ENCODE measurements at places on chromosomes 1 and 21.

GRCh38 chr1:156886583-156887281, 6.8 kb upstream of the PEAR1 start:
- peak; percentile 45 for DNase-seq

- DNase-seq: no peak
Measured at GRCh38 chr21:45085700-45086099, 11.3 kb downstream of the ADARB1 start.

GRCh38 chr1:19036041-19036812, 79.8 kb upstream of the IFFO2 start:
- no peak for DNase-seq

DNA sequence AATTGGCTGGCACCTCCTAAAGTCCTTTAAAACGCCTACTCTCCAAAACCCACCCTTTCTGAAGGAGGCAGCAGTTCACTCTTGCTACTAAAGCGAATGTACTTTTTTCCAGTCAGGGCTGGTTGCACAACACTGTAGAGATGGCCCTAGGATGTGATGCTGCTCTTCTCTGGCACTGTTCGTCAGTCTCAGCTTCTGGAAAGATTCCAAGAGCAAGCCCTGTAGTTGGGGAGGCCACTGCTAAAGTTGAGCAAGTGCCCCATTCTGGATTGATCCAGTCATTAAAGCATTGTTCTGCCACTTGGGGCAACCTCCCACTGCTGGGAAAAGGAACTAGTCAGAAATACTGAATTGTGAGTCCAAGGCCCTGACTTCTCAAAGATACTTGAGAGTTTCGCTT, 28.5 kb upstream of the KCNQ4 start:
- no peak for DNase-seq

DNA sequence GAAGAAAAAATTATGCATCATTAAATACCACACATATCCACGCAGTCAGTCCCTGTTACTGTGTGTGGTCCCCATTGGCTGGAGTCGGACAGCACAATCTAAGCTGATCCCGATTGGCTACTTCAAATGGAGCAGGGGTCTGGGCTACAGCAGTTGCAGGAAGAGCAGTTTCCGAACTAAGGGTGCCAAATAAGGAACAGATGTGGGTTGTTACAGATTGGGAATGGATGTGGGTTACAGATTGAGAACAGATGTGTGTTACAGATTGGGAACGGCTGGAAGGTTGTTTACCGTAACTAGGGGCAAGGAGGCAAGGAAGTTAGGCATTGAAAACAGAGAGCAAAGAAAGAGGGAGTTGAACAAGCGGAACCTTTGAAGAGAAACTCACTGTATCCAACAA, 19.9 kb downstream of the OR2L13 start:
- no peak for DNase-seq
